ENCODE measurements at places on chromosomes 11 and 22.

DNA sequence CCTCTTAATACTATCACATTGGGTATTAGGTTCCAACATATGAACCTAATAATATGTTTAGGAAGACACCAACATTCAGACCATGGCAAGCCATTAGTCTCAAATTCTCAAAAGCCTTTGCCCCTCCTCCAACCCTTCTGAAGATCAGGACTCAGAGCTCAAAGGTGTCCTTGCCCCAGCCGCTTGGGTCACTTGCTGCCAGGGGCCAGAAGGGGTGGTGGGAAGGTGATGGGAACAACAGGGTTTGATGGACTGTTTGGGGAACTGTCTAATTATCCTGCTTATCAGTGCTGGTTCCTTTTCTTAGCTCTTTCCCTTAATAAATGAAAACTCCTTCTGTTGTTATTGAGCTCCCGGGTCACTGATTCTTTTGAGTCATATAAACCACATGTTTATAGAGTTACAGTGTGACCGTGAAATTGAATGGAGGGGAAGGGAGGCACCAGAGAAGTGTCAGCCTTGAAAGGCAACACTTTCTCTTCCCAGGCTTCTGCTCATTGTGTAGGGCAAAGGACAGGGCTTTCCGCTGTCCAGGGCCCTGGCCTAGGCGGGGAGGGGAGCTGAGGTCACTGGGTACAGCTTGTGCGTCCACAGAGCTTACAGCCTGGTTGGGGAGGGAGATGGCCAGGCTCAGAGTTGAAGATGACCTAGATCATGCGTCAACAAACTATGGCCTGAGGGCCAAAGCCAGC is 105.1 kb downstream of the FBXO7 start:
- no peak for DNase-seq

GRCh38 chr22:39108487-39108886 is 11.4 kb downstream of the APOBEC3H start:
- DNase-seq = no peak

GRCh38 chr11:121159741-121160140 is 58.7 kb downstream of the TECTA start:
- DNase-seq = no peak

DNA sequence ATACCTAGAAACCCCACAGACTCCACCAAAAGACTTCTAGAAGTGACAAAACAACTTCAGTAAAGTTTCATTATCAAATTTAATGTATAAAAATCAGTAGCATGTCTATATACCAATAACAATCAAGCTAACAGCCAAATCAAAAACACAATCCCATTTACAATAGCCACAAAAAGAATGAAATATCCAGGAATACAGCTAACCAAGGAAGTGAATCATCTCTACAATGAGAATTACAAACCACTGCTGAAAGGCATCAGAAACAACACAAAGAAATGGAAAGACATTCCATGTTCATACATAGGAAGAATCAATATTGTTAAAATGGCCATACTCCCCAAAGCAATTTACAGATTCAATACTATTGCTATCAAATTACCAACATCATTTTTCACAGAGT is 46.0 kb downstream of the PRCP start:
- no peak for DNase-seq

- no peak for DNase-seq
Observed at GRCh38 chr22:21865041-21865440, 2.4 kb downstream of the MAPK1 start.

GRCh38 chr11:12845739-12846358 is 163.3 kb upstream of the RASSF10 start:
- peak; percentile 13 for DNase-seq

GRCh38 chr22:19995611-19996339 is 20.8 kb downstream of the ARVCF start:
- no peak for DNase-seq

GRCh38 chr11:2074266-2074825 is 64.8 kb downstream of the IGF2 start:
- no peak for DNase-seq

GRCh38 chr11:116420770-116421528 is 351.8 kb downstream of the BUD13 start:
- no peak for DNase-seq

- DNase-seq = no peak
Observed at GRCh38 chr11:69828971-69829344, 9.7 kb upstream of the FGF3 start.
